Cerebellum (tissue), 4 donors: ENCODE measurements at places on chromosomes 1 and 21. TPM values are rescaled to one million over a fixed set of nuclear protein-coding genes. Genes with fewer than 3 reads are reported as not detected.

HSD11B1 gene
- total RNA-seq, result not detected

TFF2 gene
- total RNA-seq, result not detected

CSF3R gene
- 3.4 TPM for total RNA-seq

PGLYRP3 gene
- not detected for total RNA-seq

GRCh38 chr21:14541841-14542490 lies 4.1 kb downstream of the SAMSN1 start:
- DNase-seq, result no peak
